ENCODE measurements at places on chromosomes 1 and 21. TPM values are rescaled to one million over a fixed set of nuclear protein-coding genes. Genes with fewer than 3 reads are reported as not detected.

The ANKRD34A gene
- total RNA-seq, result 0.21 TPM

The IL22RA1 gene
- total RNA-seq, result 0.14 TPM

The KRTAP10-8 gene
- total RNA-seq, result not detected

The CR1L gene
- 12.5 TPM for total RNA-seq

The KRTAP13-2 gene
- not detected for total RNA-seq

The ADORA3 gene
- not detected for total RNA-seq

The SLC19A1 gene
- 29.8 TPM for total RNA-seq

The NPHS2 gene
- not detected for total RNA-seq

The KRTAP7-1 gene
- total RNA-seq, result not detected

The DENND2C gene
- 2.9 TPM for total RNA-seq

The RAP1A gene
- 27.4 TPM for total RNA-seq

The ZBTB7B gene
- 31.5 TPM for total RNA-seq

The FCRL6 gene
- total RNA-seq, result not detected
